ENCODE measurements at places on chromosomes 1 and 21.

- DNase-seq, result no peak
Measured at GRCh38 chr1:204904228-204904810, 33.7 kb downstream of the NFASC start.

- DNase-seq, result no peak
Measured at GRCh38 chr1:56645677-56646305, 677 bp downstream of the PRKAA2 start.

DNA sequence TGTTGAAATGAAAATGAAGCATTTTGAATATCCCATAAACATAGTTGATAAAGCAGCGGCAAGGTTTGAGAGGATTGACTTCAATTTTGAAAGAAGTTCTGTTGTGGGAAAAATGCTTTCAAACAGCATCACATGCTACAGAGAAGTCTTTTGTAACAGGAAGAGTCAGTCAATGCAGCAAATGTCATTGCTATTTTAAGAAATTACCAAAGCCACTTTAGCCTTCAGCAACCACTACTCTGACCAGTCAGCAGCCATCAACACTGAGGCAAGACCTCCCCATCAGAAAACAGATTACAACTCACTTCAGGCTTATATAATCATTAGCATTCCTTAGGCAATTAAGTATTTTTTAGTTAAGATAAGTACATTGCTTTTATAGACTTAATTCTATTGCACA is 33.8 kb upstream of the FCRL3 start:
- no peak for DNase-seq

GRCh38 chr1:89754518-89754917 is 66.3 kb upstream of the LRRC8D start:
- no peak for DNase-seq

GRCh38 chr1:159510229-159510541 is 25.6 kb downstream of the OR10J5 start:
- no peak for DNase-seq

- DNase-seq, result no peak
Measured at GRCh38 chr1:181296180-181296579, 187.1 kb upstream of the CACNA1E start.

DNA sequence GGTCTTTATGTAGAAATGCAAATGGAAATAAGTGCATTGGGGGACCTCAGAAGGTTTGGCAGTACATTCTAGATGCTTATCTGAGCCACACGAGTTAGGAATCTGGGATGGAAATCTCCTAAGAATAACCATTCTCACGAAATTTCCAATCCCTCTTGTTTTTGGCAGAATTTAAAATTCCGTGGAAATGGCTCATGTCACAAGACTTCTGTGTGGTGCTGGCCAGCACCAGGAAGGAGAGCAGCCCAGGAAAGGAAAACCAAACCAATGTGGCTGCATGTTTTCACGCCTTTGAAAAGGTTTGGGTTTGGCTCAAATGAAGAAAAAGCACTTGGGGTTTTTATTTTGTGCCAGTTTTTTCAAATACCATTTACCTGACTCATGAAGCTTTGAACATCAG is 80.1 kb upstream of the KCNK2 start:
- DNase-seq, result no peak

- no peak for DNase-seq
Measured at GRCh38 chr1:239619190-239619589, 232.8 kb downstream of the CHRM3 start.

DNA sequence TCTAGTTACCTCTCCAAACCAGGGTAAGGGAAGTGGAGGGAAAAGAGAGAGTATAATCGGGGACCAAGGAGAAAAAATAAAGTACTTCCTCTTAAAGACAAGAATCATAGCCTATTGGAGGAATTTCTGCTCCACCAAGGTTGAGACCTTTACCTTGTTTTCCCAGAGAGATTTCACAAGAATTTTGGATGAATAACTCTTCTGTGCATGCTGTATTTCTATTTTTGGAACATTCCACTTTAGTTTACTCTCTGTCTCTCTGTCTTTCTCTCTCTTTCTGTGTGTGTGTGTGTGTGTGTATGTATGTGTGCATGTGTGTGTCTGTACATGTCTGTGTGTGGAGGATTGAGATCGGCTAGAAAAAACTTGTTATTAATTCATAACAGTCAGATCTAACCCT is 318.4 kb upstream of the RGS18 start:
- DNase-seq, result no peak

DNA sequence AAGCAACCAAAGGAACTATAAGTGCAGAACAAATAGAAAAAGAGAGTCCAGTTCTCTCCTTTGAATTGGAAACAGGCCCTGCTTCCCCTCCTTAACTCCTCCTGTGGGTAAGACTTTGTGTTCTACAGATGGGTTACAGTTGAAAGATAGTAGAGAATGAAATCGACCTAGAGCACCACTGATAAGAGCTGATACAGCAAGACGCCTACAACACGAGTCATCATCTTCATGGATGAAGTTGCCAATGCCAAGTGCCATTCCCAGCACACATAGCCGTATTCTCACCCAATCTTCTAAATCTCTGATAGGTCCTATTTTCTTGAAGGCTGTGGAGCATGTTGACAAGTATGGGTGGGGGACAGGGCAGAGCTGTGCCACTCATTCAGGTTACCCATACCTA is 99.8 kb upstream of the CAMK1G start:
- no peak for DNase-seq

DNA sequence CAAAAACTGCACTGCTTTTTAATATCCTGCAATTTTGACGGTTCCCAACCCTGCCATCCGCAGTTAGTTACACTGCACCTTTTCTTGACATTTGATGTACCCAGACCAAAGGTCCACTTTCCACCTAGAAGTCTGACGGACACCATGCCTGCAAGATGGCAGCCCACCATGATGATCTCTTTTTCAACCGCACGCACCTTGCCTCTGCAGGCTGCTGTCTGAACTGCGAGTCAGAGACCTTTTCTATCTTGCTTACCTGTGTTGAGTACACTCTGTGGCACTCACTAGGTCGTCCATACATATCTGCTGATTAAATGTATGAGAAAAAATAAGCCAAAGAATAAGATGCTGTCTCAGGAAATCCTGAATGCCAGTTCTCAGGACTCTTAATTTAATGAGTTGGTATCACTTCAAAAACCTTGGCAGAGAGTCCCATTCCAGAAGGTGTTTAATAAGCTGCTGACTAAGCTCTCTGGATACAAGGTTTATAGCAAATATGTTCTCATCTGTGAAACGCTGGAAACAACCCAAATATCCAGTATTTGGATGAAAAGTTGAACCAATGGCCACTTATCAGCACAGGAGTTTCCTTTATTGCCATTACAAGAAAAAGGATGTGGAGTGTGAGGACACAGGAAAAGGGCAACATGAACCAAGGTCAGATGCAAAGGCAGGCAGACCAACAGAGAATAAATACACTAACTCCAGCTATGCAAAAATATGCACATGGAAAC is 37.9 kb downstream of the GNG12 start:
- DNase-seq, result peak; percentile 21

DNA sequence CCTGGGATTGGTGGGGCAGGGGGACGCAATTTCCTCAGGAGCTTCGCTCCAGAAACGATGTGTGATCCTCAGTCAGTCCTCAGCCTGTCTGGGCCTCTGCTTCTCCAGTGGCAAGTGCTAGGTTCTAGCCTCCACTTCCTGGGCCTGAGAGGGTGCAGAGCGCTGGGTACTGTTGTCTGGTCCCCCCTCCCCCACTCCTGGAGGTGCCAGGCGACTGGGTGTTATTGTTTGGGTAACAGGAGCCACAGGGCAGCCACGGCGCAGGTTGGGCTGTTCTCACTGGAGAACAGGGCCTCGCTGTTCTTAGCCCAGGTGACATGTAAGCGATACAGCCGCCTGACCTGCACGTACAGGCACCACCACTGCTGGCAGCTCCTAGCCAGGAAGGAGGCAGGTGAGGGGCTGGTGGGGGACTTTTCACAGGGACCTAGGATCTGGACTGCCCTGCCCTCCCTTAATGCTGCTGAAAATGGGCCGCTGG is 2.1 kb downstream of the RPS6KA1 start:
- DNase-seq, result peak; percentile 34

GRCh38 chr1:67001682-67002425 is 52.1 kb downstream of the SLC35D1 start:
- no peak for DNase-seq

Measured in LNCaP clone FGC (cell line).